Fibroblast of skin of abdomen (primary cell): ENCODE measurements at places on chromosomes 5 and 9.

GRCh38 chr5:132433141-132433540, 57.4 kb downstream of the IRF1 start:
- DNase-seq, result no peak

DNA sequence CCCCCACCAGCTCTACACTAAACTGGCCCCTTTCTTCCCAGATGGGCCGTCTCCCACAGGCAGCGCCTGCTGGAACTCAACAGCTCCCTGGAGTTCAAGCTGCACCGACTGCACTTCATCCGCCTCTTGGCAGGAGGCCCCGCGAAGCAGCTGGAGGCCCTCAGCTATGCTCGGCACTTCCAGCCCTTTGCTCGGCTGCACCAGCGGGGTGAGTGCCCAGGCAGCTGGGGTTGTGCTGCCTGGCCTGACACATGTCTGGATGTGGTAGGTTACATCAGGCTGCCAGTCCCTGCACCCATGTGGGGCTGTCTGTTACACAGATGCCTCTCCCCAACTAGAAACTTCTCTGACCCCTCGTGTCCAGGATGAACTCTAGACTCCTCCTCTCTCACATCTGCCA, 9.8 kb downstream of the NHP2 start:
- peak; percentile 30 for DNase-seq

DNA sequence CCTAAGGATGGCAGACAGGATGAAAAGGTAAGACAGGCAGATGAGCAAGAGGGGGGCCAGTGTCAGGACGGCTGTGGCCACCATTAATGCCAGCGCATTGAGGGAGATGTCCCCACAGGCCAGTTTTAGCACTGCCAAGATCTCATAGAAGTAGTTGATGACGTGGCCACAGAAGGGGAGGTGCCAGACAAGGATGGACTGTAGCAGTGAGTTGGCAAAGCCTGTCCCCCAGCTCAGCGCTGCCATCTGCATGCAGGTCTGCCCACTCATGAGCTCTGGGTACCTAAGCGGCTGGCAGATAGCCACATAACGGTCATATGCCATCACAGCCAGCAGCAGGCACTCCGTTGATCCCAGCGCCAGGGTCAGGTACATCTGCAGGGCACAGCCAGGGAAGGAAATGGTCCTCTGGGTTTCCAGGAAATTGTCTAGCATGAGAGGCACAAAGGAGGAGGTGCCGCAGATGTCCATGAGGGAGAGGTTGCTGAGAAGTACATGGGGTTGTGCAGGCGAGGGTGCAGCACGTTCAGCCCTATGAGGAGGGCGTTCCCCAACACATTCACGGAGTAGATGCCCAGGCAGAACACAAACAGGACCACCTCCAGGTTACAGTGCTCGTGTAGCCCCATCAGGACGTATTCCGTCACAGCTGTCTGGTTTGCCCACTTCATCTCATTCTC, 10.8 kb downstream of the OR13J1 start:
- DNase-seq, result peak; percentile 13

DNA sequence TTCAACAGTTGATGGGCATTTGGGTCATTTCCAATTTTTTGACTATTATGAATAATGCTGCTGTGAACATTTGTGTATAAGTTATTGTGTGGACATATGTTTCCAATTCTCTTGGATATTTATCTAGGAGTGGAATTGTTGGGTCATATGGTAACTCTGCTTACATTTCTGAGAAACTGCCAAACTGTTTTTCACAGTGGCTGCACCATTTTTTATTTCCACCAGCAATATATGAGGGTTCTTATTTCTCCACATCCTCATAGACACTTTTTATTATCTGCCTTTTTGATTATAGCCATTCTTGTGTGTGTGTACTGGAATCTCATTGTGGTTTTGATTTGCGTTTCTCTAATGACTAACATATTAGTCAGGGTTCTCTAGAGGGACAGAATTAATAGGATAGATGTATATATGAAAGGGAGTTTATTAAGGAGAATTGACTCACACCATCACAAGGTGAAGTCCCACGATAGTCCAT, 14.7 kb upstream of the MED27 start:
- peak; percentile 96 for DNase-seq

DNA sequence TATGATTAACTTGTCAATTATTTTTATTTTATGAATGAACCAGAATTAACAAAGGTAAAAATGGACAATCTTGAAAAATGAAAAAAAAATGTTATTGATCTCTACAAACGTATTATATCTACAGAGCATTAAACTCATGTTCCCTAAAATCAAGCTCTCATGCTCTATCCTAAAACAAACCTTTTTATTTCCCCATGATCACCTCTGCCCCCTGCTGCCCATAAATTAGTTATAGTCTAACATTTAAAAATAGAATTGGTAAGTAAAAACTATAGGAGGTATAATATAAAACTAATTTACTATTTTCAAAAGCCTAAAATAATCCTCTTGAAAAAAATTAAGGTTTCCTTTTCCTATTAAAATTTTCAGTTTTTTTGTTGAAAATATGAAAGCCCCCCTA, 168.0 kb upstream of the POU5F2 start:
- no peak for DNase-seq

DNA sequence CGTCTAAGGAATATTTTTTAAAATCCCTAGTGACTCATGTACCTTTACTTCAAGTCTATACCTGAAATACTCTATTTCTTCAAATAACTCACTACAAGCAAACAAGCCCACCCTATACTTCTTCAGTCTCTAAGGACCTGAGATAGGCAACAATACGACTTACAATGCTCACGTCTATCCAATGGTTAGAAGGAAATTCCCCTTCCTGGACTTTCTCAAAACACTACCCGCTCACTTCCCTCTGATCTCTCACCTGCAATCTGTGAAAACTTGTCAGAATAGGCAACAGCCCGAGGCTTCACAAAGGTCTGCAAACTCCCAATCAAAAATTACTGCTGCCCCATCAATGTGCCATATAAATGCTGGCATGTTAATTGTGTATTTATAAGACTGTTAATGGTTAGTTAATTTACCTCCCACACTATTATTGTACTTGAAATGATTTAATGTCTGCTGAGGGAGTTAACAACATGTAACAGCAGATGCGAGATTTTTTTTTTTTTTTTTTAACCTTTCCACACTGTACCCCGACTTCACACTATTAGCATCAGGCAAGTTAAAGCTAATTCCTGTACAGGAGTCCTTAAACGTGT, 27.3 kb downstream of the MAPKAP1 start:
- DNase-seq, result no peak

DNA sequence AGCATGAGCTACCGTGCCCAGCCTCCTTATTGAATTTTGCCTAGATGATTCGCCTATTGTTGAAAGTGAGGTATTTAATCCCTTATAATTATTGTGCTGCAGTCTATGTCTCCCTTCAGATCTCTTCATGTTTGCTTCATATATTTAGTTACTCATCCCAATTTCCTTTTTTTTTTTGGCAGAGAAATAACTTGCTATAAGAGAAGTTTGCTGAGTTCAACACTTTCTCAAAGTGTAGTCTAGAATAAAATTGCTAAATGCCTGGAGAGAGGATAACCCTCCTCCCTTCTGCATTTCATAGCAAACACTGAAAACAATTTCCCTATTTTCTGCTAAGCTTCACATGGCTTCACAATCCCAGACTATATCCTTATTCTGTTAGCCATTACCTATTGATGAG, 136.6 kb upstream of the CD180 start:
- no peak for DNase-seq

DNA sequence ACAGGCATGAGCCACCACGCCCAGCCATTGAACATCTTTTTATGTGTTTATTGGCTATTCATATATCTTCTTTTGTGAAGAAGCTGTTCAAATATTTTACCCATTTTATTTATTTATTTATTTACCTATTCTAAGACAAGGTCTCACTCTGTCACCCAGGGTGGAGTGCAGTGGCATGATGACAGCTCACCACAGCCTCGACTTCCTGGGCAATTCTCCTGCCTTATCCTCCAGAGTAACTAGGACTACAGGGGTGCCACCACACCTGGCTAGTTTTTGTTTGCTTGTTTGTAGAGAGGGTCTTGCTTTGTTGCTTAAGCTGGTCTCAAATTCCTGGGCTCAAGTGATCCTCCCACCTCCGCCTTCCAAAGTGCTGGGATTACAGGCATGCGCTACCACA, 33.5 kb downstream of the NAIF1 start:
- DNase-seq, result no peak

- DNase-seq, result peak; percentile 3
Measured at GRCh38 chr5:104573949-104574709, 1011.5 kb upstream of the NUDT12 start.

DNA sequence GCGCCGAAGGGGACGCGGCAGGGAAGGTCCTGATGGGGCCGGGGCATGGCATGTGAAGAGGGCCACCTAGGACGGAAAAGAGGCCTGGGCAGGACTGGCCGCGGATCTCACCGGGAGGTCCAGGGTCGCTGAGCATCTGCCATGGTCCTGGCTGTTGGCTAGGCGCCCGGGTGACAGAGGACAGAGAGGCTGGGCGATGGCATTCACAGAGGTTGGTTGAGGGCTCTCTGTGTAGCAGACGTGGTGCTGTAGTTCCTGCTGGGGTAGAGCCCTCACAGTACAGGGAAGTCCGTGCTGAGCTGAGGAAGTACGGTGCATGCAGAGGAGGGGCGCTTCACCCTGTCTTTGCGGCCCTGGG, 427 bp downstream of the PCYOX1L start:
- DNase-seq, result no peak

DNA sequence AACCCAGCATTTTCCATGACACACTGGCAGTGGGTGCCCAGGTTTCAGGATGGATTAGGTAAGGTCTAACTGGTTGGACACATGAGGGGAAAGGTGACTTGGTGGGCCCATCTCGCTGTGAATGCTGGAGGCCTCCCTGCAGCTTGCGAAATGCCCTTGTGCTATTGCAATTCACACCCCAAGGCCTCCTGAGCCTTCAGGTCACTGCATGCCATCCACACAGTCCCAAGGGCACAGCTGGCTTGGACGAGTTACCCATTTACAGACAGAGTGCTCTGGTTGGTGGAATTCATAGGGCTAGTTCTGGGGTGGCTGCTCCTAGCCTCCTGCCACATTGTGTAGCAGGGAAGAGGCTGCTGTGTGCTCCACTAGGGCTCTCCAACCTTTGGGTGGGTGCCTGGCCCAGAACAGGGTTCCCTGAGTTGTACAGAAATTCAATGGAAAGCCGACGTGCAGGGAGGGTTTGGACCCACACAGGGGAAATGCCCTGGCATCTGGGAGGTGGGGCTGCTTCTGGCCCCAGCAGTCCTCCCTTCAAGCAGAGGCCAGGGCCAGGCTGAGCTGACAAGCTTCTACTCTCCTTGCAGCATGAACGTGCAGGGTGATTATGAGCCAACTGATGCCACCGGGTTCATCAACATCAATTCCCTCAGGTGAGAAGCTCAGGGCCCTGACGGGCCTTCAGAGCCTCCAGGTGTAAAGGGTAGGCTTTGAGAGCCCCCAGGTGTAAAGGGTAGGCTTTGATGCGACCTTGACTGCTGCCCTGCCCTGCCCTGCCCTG, 54.3 kb downstream of the ASS1 start:
- no peak for DNase-seq

DNA sequence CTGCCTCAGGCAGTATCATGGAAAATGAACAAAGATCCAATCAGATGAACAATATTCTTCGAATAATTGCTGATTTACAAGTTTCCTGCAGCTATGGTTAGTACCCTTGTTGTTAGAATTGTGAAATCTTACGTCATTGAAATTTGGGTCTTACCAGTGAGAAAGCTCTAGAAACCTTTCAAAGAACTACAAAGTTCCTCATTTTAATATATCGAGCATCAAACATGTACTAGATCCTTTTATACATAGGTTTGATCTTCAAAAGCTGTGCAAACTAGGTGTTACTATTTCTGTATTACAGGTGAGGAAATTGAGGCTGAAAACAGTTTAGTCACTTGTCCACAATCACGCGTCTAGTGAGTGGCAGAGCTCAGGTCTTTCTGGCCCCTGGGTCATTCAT, 43.7 kb upstream of the ANGPTL2 start:
- DNase-seq, result no peak

DNA sequence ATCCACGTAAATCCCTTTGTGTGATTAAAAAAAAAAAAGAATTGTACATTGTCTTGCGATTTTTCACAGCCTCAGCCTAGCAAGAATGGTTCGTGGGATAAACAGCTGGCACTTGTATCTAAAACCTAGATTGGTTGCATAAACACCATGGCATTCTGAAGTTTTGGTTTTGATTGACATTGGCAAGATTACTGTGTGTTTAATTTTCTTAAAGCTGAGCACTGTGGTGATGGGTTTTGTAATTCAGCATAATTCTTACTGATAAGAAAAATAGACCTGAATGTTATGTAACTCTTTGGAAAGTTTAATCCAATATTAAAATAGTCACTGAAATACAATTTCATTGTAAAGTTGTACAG, 23.4 kb upstream of the ANKRD18A start:
- DNase-seq, result no peak

DNA sequence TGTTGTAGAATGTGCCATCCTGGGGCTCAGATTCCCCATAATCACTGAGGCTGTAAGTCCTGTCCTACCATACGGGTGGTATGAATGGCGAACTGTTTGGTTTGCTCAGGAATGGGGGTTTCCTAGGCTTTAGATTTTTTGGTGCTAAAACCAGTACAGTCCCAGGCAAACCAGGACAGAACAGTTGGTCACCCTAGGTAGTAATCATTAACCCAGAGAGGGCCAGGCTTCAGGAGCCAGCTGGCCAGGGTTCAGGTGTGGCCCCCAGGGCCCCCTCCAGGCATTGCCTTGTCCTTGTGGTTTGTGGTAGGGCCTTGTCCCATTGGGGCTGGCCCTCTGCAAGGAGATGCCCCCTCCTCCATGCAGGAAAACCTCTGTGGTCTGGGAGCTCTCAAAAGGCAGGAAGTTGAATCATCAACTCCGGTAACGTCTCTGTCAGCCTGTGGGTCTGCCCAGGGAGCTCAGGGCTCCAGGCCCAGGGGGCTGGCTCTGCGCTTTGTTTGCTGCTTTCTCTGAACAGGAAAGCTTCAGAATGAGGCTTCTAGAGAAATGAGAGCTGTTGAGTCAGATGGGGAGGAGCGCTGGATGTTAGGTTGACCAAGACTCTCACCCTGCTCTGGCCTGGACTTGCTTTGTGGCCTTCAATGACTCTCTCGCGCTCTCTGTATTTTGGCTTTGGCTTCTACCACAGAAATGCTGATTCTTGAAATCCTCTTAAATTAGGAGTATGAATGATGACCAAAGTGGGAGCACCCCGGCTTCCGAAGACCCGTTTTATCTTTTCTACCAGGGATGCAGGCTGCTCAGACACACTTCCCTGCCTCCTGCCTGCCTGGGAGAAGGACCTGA, 22.2 kb upstream of the JADE2 start:
- DNase-seq, result peak; percentile 97

DNA sequence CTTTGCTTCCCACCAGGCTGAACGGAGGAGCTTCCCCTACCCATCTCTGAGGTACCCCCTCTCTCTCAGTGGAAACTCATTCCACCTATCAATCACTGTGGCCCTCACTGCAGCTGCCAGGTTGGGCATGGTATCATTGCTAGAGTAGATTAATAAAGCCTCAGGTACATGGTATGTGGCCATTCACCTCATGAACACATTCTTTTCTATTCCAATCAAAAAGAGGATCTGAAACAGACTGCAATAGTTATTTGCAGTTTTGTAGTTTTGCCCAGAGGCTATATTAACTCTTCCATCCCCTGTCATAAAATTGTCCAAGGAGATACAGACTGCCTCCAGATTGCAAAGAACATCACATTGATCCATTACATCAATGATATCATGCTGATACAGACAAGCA, 85.8 kb upstream of the MVB12B start:
- DNase-seq, result no peak
